ENCODE measurements at places on chromosomes 7 and 10. TPM values are rescaled to one million over a fixed set of nuclear protein-coding genes. Genes with fewer than 3 reads are reported as not detected.

Gene KCNMA1
- total RNA-seq: 12.8 TPM

Gene LRIT1
- total RNA-seq: not detected

Gene LRRC17
- total RNA-seq: not detected

DNA sequence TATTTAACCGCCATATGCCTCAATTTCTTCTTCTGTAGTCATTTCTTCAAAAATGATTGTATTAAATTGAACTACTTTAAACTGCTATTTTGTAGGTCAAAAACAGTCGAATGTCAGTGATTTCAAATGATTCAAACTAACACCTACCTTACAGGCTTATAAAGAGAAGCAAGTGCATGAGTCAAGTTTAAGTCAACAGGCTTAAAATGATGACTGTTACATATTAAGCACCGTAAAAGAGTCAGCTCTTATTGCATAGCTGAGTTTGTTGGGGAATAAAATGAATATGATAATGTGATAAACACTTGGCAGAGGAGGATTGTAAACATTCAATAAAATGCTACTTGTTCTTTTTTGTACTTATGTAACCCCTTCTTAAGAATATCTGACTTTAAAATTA, 90.1 kb upstream of the ANKRD1 start:
- DNase-seq: no peak

DNA sequence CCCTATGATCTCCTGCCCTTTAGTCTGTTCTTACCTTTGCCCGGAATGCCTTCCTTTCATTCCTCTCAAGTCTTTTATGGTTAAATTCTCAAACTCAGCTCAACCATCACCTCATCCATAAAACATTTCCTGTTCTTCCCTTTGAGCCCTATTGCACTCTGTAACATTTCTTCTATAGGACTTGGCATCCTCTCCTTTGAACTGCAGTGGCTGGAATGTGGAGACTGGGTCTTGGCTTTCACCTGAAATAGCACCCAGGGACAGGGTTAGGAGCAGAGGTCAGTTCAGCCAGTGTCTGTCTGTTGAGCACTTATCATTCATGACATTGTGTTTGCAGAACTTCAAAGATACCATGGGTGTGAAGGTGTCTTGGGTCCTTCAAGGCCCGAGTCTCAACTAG, 7.2 kb downstream of the NFE2L3 start:
- peak; percentile 43 for DNase-seq

DNA sequence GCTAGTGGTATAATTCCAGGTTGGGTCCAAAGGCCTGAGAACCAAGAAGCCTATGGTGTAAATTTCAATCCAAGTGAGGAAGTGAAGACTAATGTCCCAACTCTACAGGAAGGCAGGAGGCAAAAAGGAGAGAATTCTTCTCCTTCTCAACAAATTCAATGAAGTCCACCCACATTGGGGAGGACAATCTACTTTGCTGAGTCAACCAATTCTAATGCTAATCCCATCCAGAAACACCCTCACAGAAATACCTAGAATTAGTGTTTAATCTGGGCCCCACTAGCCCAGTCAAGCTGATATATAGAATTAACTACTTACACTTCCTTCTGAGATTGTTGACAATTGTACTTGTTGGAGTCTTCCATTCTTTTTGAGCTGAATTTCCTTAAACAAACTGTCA, 413.2 kb upstream of the PHF14 start:
- DNase-seq: no peak

DNA sequence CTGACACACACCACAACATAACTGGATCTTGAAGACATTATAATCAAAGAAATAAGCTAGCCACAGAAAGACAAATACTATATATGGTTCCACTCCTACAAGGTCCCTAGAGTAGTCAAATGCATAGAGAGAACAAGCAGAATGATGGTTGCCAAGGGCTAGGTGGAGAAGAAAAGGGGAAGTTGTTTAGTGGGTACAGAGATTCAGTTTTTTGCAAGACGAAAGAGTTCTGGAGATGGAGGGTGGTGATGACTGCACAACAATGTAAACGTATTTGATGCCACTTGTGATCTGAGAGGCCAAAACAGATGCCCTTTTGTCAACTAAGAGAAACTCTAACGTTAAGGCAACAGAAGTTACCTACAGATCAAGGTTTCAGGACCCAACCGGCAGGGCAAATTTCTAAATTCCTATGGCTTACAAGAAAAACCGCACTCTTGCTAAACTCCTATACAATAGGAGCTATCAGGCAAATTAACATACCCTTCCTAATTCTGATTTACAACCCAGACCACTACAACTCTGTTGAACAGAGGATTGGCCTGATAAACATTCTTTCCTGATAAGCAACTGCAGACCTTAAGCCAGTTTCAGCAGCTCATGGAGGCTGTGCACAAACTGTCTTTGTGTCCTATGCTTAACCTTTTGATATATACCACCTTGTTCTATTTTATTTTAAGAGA, 69.0 kb downstream of the FAM107B start:
- no peak for DNase-seq

DNA sequence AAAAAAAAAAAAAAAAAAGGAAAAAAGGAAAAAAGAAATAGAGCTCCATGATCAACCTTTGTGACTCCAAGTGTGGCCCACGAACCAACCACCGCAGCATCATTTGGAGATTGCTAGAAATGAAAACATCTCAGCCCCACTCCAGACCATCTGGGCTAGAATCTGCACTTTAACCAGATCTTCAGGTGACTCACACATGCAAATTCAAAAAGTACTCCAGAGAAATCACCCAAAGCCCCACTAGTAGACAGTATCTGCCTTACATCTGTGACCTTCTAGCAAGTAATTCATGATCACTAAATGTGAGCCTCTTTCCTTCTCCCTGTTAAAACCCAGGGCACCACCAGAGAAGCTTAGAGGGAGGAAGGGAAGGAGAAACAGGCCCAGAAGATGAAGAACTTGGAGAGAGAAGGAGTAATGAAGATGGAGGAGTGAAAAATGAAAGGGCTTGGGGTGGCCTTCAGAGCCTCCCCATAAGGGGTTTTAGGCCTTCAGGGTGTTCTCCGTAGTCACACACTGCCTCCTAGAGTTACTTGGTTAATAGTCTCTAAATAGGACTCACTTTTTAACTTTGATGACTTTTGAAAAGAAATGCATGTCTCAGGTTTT, 94.0 kb downstream of the SLC37A3 start:
- no peak for DNase-seq

DNA sequence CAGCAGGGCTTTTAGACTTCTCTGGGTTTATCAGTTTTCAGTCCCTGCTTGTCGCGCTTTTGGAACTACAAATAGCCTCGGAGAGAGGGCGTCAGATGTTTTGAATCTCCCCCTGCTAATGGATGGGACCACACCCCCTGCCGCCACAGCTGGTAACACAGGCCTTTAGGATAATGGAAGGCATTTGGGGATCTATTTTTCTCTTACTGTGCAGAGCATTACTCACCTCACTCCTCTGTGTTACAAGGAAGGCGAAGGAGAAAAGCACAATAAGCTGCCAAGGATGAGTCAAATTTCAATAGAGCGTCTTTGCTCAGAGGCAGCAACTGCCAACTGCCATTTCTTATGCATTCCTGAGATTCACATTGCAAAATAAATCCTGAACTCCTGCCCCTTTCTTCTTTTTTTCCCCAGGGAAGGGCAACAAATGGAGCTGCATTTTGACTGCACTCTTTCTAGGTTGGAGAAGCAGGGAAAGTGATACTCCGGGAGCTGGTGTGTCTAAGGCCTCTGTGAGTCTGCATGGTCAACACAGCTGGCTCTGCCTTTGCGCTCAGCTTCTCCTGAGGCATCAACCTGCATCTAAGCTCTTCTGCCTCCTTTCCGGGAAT, 31.5 kb upstream of the SMNDC1 start:
- DNase-seq: peak; percentile 76

DNA sequence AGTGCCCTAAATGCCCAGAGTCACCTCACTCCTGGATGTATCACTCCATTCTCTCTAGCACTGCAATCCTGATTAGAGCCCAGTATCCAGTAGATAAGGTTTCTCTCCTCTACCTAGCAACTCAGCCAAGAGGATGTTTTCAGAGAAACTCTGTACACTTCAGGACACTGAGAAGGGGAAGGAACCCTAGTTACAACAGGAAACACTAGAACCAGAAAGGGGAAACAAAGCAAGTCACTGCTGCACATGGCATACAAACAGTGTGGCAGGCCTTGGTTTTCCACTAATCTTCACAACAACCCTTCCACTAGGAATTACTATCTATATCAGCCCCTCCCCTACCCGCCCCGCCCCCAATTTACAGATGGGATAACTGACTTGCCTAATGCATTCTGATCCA, 1.6 kb downstream of the FAM204A start:
- no peak for DNase-seq

- DNase-seq: peak; percentile 66
These were observed 949 bp upstream of the CLIP2 start for GRCh38 chr7:74288034-74288881.

- DNase-seq: no peak
These were observed 166.7 kb upstream of the BET1 start for GRCh38 chr7:94170836-94171235.

DNA sequence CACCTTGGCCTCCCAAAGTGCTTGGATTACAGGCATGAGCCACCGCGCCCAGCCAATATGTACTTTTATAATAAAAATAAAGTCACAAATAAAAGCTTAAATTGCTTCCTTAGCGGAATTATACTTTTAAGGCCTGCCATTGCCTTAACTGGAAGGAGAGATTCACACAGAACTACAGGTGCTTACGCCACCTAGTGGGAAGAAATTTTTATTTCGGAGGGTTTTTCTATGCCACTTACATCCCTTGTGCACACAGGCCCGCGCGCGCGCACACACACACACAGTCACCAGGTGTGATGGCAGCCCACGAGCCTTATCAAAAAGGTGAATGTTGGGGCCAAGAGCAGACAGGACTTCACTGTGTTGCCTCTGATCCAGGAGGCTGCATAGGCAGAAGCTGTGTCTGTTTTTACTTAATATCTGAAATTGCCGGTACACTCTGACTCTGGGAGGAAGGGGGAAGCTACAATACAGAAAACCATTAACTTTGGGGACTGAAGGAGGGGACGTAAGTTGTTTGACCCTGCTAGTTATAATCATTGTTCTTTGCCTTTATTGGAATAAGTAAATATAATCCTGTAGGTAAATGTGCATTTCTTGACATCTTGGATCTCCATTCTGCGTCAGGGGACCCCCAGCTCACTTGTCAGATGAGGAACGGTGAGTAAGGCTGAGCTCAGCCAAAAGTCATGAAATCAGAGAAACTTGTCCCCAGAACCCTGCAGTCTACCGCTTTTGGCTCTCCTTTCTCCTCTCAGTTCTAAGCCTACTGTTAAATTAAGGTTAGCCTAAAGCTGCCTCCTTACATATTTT, 87.1 kb downstream of the SLC16A9 start:
- peak; percentile 41 for DNase-seq

GRCh38 chr10:126570621-126571602, 99.6 kb downstream of the C10orf90 start:
- DNase-seq: no peak

- DNase-seq: no peak
These were observed 77.2 kb downstream of the NEUROD6 start for GRCh38 chr7:31263338-31263737.

GRCh38 chr10:51121861-51122260, 47.6 kb downstream of the PRKG1 start:
- no peak for DNase-seq

GRCh38 chr7:108836256-108836655, 266.6 kb downstream of the DNAJB9 start:
- no peak for DNase-seq

- DNase-seq: no peak
These were observed 380.6 kb downstream of the ARL4A start for GRCh38 chr7:13068032-13068431.

GRCh38 chr10:132400041-132400546, 3.1 kb downstream of the PWWP2B start:
- no peak for DNase-seq

GRCh38 chr7:70352906-70353305, 754.6 kb downstream of the AUTS2 start:
- DNase-seq: no peak

DNA sequence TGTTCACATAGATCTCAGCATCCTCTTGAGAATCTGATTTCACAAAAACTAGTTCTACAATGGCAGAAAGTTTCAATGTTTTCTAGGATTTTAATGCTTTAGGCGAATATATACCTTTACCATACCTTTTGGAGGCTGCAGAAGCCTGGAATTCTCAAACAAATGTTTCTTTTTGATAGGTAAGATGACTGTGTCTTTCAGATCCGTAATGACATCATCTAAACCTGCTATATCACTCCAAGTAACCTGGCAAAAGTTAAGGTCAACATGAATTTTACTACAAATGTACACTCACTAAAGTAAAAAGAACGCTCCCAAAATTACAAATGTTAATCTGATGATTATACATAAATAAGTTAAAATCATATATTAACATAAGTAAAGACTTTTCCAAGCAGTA, 27.8 kb downstream of the ATAD1 start:
- DNase-seq: no peak

Data from Caki2 (cell line).